ENCODE measurements at places on chromosomes 11 and 22.

GRCh38 chr11:93194673-93195291, 3.0 kb downstream of the SLC36A4 start:
- no peak for DNase-seq

- DNase-seq, result no peak
Observed at GRCh38 chr11:34970480-34970879, 54.1 kb downstream of the PDHX start.

- no peak for DNase-seq
Observed at GRCh38 chr22:23772315-23772648, 367 bp upstream of the MMP11 start.

- no peak for DNase-seq
Observed at GRCh38 chr22:32744176-32744959, 57.1 kb upstream of the TIMP3 start.

DNA sequence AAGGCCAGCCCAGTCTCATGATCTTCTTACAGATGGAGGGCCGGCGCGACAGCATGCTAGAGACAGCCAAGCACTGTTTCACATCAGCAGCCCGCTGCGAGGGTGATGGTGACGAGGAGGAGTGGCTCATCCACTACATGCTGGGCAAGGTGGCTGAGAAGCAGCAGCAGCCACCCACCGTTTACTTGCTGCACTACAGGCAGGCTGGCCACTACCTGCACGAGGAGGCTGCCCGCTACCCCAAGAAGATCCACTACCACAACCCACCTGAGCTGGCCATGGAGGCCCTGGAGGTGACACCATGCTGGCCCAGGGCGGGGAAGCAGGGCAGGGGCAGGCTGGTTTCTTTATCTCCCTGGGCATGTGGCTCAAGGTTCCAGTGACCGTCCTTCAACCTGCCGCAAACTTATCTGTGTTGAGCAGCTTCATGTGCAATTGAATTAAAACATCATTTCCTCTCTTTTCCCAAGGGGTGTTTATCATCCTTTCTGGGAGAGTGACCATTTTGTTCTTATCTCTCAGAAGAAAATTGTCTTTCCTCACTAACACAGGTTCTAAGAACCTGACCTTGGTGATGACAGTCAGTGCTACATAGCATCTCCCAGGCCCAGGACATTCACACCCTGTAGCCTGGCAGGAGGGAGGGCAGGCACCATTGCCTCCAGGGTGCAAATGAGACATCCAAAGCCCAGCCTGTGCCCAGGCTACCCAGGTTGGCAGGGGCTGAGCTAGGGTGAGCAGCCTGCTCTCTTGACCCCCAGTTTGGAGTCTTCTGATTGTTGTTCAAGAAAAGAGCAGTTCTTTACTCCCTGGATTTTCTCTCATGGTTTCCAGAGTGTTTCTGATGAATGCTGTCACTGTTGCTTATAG, 80.7 kb downstream of the CABIN1 start:
- peak; percentile 82 for DNase-seq

DNA sequence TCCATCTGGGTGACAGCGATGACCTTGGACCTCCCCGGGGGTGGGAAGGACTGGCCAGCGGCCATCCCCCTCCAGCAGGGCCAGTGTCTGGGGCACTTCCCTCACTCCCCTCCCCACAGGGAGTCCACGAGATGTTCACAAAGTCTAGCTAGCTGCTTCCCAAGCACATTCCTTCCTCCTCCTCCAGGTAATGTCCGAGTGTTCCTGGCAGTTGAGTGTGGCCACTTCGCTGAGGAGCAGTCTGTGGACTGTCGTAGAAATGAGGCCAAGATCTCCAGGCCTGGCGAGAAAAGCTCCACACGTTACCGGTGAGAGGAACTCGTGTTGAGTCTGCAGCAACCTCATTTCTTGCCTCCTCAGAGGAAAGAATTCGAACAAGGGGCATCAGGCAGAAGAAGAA, 425.5 kb downstream of the BRD1 start:
- no peak for DNase-seq

DNA sequence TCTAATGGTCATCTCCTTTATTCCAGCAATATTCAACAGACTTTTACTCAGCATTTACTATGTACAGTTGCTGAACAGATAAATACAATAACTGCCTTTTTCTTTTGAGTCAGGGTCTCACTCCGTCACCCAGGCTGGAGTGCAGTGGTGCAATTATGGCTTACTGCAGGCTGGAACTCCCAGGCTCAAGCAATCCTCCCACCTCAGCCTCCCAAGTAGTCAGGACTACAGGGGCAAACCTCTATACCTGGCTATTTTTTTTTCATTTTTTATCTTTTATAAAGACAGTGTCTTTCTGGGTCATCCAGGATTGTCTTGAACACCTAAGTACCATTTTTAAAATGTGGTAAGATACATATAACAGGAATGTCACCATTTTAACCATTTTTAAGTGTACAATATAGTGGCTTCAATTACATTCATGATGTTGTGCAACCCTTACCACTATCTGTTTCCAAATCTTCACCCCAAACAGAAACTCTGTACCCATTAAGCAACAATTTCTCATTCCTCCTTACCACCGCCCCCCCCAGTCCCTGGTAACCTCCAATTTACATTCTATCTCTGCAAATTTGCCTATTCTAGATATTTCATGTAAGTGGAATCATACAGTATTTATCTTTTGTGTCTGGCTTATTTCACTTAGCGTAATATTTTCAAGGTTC, 67.8 kb downstream of the MIAT start:
- no peak for DNase-seq

DNA sequence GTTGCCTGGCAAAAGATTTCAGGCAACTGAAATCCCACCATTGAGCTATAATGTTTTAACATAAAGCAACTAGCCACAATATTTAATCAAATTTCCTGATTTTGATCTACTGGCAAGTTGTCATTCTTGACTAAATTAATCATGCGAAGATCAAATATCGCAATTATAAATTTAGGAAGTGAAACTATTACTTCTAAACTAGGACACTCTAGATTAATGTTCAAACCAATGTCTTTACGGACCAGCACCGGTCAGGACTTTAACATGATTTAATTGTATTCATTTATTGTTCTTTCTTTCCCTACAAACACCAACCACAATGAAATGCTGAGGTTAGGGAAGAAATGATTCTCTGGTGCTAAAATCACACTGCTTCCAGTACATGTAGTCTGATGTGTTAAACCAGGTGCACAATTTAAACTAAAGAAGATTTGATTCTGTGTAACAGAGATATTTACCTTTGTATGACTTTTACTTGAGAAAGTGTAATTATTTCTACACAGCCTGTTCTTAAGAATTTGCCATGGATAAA, 14.9 kb downstream of the GAS2 start:
- no peak for DNase-seq

DNA sequence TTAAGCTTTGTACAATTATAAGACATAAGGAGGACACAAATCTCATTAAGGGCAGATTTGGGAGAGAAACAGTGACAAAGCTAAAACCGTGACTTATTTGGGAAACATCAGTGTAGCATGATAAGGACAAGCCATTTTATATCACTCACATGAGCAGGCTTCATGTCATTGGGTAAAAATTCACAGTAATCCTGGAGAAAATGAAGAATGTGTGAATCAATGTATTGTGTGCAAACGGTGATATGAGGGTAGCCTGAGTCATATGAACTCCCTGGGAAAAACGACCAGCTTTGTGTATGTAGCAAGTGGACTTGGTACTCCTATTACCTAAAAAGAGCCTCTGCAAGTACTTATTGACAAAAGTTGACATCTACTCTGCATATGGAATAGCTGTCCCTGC, 6.0 kb upstream of the TRIM34 start:
- DNase-seq, result no peak

- DNase-seq, result no peak
Observed at GRCh38 chr22:32832174-32832573, 30.7 kb downstream of the TIMP3 start.

- no peak for DNase-seq
Observed at GRCh38 chr11:15821451-15821850, 534.9 kb downstream of the SOX6 start.

- DNase-seq, result peak; percentile 79
Observed at GRCh38 chr22:38927033-38927781, 30.2 kb upstream of the APOBEC3A start.

- DNase-seq, result no peak
Observed at GRCh38 chr11:14809466-14809865, 82.6 kb downstream of the CYP2R1 start.

DNA sequence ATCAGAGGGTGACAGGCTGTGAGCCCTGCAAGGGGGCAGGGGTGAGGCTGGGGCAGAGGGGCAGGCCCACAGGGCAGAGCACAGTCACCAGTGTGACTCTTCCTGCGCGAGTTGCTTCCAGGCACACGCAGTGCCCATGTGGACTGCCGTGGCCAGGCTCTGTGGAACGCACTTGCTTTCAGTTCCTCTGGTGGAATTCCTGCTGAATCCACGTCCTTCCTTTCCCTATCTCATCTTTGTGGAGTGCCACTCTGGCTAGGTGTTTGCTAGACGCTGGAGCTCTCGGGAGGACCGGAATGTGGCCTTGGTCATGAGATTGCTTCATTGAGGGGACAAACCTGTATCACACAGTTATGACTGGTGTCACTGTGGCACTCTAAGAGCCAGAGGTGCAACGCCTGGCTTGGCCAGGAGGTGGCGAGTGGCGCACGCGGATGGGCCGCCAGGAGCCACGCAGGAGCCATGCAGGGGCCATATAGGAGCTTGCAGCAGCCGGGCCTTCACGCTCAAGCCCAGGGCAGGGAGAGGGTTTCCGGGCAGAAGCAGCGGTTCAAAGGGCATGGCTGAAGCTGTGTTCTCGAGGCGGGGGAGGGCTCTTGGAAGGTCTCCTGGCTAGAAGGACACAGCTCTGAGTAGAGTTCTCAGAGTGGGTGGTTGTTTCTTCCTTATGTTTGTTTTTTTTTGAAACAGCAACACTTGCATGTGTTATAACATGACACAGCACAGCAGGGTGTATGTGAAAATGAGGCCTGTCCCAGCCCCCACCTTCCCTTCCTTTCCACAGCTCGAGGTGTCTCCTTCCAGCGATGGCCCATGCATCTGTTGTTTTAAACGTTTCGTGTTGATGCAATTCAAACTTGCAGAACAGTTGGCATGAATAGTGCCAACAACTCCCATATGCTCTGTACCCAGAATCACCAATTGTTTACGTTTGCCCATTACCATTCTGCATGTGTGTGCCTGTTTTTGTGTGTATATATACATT, 36.2 kb downstream of the TBC1D22A start:
- DNase-seq, result peak; percentile 88

DNA sequence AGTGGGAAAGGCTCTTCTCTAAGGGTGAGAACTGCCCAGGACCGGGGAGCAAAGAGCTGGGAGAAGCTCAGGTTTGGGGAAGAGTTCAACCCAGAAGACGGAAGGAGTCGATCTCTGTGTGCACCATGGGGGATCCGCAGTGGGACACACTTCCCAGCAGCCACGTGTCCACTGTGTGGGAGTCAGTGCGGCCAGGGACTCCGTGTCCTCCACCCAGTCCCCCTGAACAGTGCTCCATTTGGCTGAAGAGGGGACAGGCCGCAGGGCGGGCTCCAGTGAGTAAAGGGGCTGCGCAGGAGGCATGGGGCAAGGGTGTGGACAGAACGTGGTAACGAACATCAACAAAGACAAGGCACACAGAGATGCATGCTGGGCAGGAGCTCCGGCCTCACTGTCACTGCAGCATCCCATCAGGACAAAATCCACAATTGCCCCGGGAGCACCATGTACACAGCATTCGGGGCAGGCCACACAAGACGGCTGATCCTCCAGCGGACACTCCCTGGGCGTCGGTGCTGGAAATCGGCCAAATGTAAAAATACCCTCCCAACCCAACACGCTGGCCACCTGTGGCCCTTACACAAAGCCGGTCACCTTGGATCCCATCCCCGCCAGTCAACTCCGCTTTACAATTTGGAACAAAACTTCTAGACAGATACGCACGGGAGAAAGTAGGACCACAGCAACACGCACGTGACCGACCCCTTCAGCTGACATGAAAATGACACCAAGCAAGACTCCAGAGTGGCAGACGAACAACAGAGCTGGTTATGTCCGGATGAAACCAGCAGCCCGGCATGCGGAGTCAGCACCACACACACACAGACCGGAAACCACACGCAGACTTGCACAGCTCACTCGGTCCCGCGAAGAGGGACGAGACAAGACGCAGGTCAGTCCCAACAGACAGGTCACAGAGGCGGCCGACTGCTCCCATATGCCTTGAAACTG, 366.8 kb downstream of the SHANK2 start:
- DNase-seq, result no peak

GRCh38 chr22:37918580-37919270, 12.6 kb downstream of the MICALL1 start:
- no peak for DNase-seq

DNA sequence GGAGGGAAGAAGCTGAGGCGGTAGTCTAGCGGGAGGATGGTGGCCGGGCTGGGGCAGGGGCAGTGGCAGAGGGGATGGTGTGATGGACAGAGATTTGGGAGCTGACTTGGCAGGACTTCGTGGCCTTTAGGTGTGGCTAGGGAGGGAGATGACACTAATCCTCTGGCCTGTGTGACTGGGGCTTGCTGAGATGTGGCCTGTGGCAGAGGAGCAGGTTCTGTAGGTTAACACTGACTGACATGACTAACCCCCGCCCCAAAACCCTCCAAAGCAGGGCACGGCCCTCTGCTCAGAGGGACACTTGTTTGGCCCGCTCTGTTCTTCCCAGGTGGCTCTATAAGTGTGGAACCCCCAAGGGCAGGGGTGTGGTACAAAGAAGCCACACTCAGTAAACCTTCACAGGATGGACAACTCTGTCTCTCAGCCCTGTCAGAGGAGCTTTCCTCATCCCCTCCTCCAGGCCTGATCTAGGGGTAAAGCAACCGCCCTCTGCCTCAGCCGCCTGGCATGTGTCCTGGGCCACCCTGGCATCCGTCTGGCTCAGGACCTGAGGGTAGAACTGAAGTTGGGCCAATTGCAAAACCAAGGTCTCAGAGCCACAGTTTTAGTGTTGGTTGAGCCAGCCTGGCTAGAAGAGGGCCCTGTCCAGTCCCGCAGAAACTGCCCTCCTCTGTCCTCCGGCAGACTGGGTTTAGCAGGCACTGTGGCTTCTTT, 15.6 kb downstream of the TOM1 start:
- DNase-seq, result peak; percentile 63

DNA sequence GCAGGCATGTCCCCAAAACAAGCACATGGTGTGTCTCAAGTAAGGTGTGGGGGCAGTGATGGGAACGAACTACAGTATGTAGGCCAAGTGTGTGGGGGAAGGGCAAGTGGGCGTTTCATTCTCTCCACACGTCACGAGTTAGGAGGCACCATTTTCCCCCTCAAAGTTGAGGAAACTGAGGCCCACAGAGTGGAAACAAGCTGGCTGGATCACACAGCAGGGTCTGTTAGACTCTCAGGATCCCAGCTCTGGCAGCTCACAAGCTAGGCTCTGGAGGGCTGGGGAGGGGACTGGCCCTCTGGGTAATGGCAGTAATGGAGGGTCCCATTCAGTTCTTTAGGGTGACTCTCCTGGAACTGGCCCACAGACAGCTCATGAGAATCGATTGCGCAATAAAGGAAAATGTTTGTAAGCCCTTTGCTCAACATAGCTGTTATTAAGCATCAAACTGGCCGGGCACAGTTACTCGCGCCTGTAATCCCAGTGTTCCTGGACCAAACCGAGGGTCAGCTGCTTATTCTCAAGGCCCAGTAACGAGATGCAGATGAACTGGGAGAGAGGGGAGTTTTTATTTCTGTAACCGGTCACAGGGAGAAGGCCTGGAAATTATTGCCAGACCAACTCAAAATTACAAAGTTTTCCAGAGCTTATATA, 24.1 kb upstream of the TUB start:
- peak; percentile 80 for DNase-seq

GRCh38 chr11:78177216-78177615, 11.2 kb downstream of the KCTD21 start:
- DNase-seq, result no peak

GRCh38 chr22:38305471-38306448, 11.5 kb downstream of the CSNK1E start:
- DNase-seq, result no peak

All from adrenal gland (tissue), 19 donors.